ENCODE measurements at places on chromosomes 12 and 14.

GRCh38 chr14:38737686-38738407 is 365.2 kb downstream of the SEC23A start:
- DNase-seq = no peak

- peak; percentile 7 for DNase-seq
These were observed 53.5 kb upstream of the DUSP6 start for GRCh38 chr12:89405626-89406345.

GRCh38 chr14:29536886-29537511 is 390.6 kb downstream of the PRKD1 start:
- DNase-seq = peak; percentile 22

DNA sequence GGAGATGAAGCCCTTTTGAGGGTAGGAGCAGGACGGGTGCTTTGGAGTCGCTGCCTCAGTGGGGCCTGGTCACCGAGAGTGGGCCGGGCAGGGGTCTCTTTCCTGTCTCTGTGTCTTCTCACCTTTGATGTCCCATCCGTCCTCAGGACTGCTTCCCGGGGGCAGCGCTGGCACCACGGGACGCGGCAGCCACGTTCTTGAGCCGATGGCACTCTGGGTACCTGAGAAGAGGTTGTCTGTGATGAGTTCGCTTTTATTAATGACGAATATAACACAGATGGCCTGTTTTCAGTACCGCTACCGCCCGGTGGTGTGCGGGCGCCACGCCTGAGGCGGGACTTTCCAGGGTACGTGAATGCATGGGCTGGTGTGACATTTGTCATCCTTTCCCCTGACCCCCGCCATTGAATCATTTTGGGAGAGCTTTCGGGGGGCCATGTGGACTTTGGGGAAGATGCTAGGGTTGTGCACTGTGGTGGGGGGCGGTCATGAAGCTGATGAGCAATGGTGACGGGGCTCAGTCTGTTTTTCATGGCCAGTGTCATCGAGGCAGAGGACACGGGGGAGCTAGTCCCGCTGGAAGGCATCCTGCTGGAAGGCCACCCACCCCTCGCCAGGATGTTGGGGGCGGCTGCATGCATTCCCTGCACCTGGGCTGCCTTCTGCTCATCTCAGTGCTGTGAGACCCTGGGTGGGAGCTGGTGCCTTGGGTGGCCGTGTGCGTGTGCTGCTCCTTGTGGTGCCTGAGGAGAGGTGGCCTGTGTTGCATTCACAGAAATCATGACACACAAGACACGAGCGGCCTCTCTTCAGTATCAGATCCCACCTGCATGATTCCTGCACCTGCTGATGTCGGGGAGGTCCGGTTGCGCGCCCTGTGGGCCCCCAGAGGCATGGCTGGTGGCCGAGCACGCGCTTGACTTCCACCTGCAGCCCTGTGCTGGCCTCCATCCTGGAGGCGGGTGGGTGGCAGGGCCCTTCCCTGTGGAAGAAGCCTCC is 162.5 kb upstream of the RTL1 start:
- DNase-seq = no peak

GRCh38 chr12:91379051-91379775 is 196.6 kb upstream of the DCN start:
- no peak for DNase-seq
